Breast epithelium (tissue), 4 donors: ENCODE measurements at places on chromosomes 5 and 9. TPM values are rescaled to one million over a fixed set of nuclear protein-coding genes. Genes with fewer than 3 reads are reported as not detected.

GRCh38 chr5:1997640-1998347, 115.1 kb upstream of the IRX4 start:
- peak overlapping the region; percentile 83 for H3K27ac ChIP-seq
- H3K36me3 ChIP-seq: no peaks in the 10 kb centered on the region
- H3K4me3 ChIP-seq: no peak overlapping the region
- DNase-seq: no peak
- no peaks in the 10 kb centered on the region for H3K27me3 ChIP-seq

PCDHA5 gene
- 1.2 TPM for total RNA-seq

BTNL8 gene
- total RNA-seq: 0.16 TPM

OBP2B gene
- 0.98 TPM for total RNA-seq

TMEM252 gene
- not detected for total RNA-seq

CCL27 gene
- not detected for total RNA-seq

DNA sequence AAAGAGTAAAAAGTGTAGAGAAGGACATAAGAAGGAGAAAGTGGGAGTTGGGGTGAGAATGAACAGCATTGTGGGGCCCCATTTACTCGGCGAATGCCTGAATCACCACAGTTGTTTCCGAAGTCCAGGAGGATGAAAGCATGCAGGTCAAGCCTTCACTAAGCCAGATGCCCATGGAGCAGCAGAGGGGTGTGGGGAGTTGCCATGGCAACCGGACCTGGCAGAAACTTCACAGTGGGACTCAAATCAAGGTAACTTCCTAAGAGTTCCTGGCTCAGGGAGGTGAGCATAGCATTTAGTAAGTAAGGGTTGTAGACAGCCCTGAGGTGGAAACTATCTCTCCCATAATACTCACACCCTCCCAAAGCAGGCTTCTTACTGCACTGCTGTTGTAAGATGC, 357.1 kb downstream of the TRIM32 start:
- no peak for DNase-seq
- no peak overlapping the region for H3K27ac ChIP-seq
- no peak overlapping the region for H3K4me3 ChIP-seq
- H3K36me3 ChIP-seq: no peaks in the 10 kb centered on the region
- no peaks in the 10 kb centered on the region for H3K27me3 ChIP-seq

DNA sequence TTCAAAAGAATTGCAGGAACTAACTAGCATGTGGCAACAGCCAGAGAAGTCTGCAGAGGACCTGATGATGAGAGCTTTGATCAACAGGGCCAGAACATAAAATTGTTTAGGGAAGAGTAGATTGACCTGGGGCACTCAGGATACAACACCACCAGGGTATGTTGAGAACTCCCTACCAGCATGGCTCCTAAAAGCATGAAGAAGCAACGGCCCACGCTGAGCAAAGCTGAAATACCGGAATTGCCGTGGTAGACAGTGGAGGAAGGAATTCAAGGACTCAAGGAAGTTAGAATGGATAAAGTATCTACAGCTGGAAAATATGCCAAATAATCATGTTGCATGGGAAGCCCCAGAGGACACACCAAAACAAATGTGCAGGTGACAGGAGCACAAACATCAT, 31.6 kb downstream of the DROSHA start:
- no peak overlapping the region for H3K27ac ChIP-seq
- DNase-seq: no peak
- no peaks in the 10 kb centered on the region for H3K4me1 ChIP-seq
- peaks cover 18% of the 10 kb centered on the region for H3K36me3 ChIP-seq
- no peak overlapping the region for H3K4me3 ChIP-seq

PCDHB9 gene
- 2.2 TPM for total RNA-seq

- H3K36me3 ChIP-seq: no peaks in the 10 kb centered on the region
- no peaks in the 10 kb centered on the region for H3K4me1 ChIP-seq
- no peak overlapping the region for H3K27ac ChIP-seq
- H3K27me3 ChIP-seq: no peaks in the 10 kb centered on the region
- no peak overlapping the region for H3K4me3 ChIP-seq
These were observed 77.6 kb upstream of the TMC1 start for GRCh38 chr9:72443855-72444254.

GRCh38 chr5:39177631-39177964, 41.8 kb downstream of the FYB1 start:
- H3K27me3 ChIP-seq: no peaks in the 10 kb centered on the region
- no peak for DNase-seq
- H3K4me3 ChIP-seq: no peak overlapping the region
- H3K4me1 ChIP-seq: no peaks in the 10 kb centered on the region
- no peaks in the 10 kb centered on the region for H3K36me3 ChIP-seq

DNA sequence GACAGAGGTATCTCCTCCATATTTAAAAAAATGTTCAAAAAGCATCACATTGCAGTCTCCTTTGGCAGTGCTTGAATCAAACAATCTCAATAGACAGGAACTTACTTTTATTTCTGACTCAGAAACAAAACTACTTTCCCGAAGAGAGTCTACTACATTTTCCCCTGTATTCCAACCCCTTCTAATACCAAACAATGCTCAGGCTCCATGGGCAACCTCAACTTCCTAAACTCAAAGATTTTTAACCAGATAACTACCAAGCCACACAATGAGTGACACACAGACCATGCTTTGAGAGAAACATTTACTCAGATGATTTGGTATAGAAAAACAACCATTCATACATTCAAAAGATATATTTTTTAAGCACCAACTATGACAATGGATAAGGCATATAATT, 70.5 kb downstream of the APBA1 start:
- H3K4me3 ChIP-seq: no peak overlapping the region
- H3K27me3 ChIP-seq: no peaks in the 10 kb centered on the region
- no peaks in the 10 kb centered on the region for H3K36me3 ChIP-seq

CNTNAP3B gene
- total RNA-seq: 17.6 TPM

DNA sequence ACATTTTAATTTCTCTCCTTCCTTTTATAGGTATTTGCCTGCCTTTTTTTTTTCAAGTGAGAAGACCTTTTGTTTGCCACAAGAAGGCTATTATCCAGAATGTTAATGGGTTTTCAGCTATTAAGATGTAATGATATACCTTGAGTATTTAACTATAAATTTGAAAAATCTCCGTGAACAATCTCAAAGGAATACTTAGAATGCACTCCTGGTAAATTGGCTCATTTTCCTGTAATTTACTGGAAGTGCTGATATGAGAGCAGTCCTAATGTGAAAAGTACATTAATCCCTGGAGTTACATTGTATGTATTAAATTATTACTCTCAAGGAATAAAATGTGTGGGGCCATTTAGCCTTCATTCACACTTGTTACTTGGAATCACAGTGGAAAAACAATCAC, 32.4 kb downstream of the AOPEP start:
- no peak for DNase-seq
- H3K36me3 ChIP-seq: no peaks in the 10 kb centered on the region
- H3K27ac ChIP-seq: no peak overlapping the region
- no peaks in the 10 kb centered on the region for H3K4me1 ChIP-seq

SAXO1 gene
- not detected for total RNA-seq

ZNF366 gene
- 1.9 TPM for total RNA-seq

DNA sequence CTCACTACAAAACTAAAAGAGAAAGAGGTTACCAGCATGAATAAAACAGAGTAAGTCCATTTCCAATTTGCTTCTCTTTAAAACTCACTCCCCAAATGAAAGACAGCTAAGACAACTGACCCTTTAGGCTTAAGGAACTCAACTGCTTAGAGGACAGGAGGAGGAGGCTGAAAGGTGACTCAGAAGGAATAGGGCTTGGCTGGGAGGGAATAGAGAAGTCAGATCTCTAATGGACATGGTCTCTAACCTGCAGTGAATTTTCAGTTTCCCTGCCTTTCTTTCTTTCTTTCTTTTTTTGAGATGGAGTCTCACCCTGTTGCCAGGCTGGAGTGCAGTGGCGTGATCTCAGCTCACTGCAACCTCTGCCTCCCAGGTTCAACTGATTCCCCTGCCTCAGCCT, 261.8 kb upstream of the CLINT1 start:
- no peak for DNase-seq
- H3K4me3 ChIP-seq: no peak overlapping the region
- H3K27me3 ChIP-seq: no peaks in the 10 kb centered on the region
- no peak overlapping the region for H3K27ac ChIP-seq

DNA sequence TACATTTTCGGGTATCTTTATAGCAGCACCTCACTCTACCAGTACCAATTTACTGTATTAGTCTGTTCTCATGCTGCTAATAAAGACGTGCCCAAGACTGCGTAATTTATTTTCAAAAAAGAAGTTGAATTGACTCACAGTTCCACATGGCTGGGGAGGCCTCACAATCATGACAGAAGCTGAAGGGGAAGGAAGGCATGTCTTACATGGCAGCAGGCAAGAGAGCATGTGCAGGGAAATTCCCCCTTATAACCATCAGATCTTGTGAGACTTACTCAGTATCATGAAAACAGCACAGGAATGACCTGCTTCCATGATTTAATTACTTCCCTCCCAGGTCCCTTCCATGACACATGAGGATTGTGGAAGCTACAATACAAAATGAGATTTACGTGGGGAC, 602.6 kb upstream of the DAB2 start:
- no peak overlapping the region for H3K27ac ChIP-seq
- DNase-seq: no peak
- no peaks in the 10 kb centered on the region for H3K4me1 ChIP-seq
- no peaks in the 10 kb centered on the region for H3K36me3 ChIP-seq

SYNPO gene
- total RNA-seq: 6.3 TPM

DNA sequence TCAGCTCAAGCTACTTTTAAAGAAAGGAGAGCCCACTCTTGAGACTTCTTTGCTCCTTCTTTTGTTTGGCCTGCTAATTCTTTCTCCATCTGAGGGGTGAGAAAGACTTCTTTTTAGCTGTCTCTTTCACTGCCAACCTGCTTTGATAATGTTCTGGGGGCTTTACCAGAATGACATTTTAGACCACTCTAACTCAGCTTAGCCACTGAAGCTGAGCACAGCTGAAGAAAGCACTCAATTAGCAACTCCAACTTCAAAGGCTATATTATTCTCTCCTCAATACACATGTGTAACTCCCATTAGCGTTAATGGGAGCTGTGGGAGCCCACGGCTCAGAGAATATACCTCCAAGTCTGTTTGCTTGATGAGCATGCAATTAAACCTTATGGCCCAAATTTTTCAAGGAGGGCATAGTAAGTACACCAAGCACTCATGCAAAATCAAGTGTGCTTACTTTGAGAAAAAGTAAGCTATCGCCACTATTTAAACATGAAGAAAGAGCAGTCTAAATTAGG, 815.4 kb upstream of the DMAC1 start:
- no peak for DNase-seq
- no peaks in the 10 kb centered on the region for H3K36me3 ChIP-seq
- H3K27me3 ChIP-seq: no peaks in the 10 kb centered on the region
- no peaks in the 10 kb centered on the region for H3K4me1 ChIP-seq

ANKRD20A1 gene
- 2.2 TPM for total RNA-seq

- no peak overlapping the region for H3K27ac ChIP-seq
These were observed 403.5 kb downstream of the ZSWIM6 start for GRCh38 chr5:61735531-61735930.

ITK gene
- 3.3 TPM for total RNA-seq

MAMDC2 gene
- 18.7 TPM for total RNA-seq
